Trophoblast cell (in vitro differentiated cells and primary cell): ENCODE measurements at places on chromosomes 12 and 14.

DNA sequence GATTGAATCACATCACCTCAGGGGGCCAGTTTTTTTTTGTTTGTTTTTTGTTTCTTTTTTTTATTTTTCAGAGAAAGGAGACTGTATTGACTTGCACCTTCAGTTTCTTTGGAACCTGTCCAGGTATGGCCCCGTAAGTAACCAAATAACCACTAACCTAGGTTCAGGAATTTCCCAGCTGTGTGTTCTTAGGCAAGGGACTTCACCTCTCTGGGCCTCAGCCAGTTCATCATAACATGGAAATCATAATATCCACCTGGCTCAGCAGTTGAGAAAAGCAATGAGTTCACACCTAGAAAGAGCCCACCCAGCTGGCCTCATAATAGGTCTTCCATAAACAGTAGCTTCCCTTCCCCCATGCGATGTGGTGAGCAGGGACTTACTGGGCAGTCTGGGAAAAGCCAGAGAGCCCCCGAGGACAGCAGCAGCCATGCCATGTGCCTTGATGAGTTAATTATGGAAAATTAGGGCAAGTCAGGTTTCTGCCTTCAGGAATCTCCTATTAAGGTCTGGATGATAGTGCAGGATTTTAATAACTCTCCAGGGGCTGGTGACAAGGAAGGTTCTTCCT is 27.4 kb upstream of the WSCD2 start:
- DNase-seq = no peak

- DNase-seq = peak; percentile 17
These were observed 21.3 kb upstream of the RFLNA start for GRCh38 chr12:124273630-124274029.

GRCh38 chr14:91329486-91330014 is 85.0 kb upstream of the GPR68 start:
- no peak for DNase-seq

- DNase-seq = no peak
These were observed 11.2 kb upstream of the IFNG start for GRCh38 chr12:68170726-68171125.

DNA sequence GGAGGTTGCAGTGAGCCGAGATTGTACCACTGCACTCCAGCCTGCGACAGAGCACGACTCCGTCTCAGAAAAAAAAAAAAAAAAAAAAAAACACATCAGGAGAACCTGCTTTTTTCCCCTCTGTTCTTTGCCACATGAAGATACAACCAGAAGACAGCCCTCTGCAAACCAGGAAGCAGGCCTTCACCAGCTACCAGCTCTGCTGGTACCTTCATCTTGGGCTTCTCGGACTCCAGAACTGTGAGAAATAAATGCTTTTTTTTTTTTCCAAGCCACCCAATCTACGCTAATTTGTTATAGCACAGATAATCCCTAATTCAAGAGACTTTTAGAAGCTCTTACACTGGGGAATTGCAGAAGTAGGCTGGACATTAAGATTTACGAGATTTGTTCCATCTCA is 121.2 kb downstream of the GARIN6 start:
- DNase-seq = peak; percentile 30

DNA sequence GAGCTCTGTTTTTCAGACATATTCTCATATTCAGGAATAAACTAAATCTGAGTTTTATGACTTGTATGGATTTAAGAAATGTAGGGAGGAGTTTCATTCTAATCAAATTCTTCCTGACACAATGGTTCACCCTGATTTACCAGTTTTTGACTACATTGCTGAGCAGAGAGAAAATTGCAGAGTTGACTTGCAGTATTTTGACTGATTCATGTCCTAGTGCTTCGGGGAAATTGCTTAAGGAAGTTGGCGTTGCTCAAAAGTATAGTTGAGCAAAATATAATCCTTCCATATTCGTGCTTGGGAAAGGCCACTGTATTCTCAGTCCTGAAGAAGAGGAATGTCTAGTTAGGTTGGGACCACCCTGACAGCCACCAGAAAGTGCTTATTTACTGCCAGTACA is 1.3 kb upstream of the TWF1 start:
- DNase-seq = peak; percentile 32

GRCh38 chr12:72368719-72369422 is 96.7 kb downstream of the TRHDE start:
- no peak for DNase-seq

DNA sequence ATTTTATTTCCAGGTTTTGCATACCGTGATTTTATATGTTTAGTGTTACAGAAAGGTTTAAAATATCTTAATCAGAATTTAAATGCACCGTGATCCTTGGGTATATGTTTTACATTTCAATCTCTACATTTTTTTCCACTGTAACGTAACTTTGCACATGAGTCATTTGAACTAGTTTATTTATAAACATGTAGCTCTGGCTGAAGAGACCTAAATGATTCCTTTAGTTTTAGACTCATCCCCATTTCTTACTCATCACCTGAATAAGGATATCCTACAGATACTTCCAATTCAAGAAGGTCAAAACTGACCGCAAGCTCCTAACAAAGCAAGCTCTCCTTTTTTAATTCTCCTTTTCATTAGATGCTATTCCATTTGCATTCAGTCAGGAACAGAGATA is 42.7 kb upstream of the SLC6A15 start:
- no peak for DNase-seq

- DNase-seq = peak; percentile 51
These were observed 39.1 kb upstream of the INF2 start for GRCh38 chr14:104650057-104650980.

DNA sequence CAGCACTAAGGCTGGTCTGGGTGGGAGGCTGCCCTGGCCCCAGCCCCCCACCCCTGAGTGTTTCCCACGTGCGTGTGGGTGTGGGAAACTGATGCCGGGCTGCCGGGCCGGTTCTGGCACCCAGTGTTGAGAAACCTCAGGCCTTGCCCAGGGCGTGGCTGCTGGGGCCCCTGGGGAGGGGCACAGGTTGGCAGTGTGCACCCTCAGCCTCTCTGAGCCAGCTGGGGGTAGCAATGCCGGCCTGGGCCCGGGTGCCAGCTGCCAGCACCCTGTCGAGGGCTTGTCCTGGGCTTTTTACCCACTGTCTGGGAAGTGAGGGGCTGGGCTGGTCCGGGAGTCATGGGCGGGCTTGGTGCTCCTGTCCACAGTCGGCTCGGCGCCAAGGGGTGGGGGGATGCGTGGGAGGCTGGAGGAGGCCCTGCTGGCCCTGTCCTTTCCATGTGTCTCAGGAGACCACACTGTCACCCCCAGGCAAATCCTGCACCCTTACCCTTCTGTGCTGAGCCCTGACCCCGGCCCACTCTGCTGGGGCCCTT is 15.7 kb downstream of the ASPG start:
- no peak for DNase-seq

GRCh38 chr12:104303538-104304151 is at the start of gene EID3:
Gene EID3 (plus strand): TSS chr12:104303739. CDS start chr12:104303935, 196 bp downstream.
- peak; percentile 82 for DNase-seq

DNA sequence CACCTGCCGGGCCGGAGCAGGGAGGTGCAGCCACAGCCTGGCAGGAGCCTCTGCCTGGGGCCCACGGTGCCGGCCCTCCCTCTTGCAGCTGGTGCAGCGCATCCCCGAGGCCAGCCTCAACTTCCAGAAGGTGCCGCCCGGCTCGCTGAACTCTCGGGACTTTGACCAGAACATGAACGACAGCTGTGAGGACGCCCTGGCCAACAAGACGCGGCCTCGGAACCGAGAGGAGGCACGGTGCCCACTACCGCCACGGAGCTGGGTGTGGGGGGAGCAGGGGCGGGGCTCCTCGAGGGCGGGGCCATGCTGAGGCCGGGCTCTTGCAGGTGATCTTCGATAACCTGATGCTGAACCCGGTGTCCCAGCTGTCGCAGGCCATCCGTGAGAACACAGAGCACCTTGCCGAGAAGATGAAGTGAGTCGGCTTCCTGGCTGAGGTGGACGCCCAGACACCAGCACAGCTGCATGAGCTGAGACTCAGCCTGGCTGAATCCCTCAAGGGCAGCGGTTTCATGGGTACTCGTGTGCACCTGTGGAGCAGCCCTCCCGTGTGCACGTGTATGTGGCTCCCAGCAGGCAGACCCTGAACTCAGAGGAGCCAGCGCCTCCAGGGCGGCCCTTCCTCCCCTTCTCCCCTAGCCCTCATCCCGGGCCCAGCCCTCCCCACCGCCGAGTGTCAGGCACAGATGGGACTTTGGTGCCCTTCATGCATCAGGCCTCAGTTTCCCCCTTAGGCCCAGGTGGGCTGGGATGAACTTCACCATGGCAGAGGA is 28.6 kb downstream of the CEP170B start:
- DNase-seq = peak; percentile 9

DNA sequence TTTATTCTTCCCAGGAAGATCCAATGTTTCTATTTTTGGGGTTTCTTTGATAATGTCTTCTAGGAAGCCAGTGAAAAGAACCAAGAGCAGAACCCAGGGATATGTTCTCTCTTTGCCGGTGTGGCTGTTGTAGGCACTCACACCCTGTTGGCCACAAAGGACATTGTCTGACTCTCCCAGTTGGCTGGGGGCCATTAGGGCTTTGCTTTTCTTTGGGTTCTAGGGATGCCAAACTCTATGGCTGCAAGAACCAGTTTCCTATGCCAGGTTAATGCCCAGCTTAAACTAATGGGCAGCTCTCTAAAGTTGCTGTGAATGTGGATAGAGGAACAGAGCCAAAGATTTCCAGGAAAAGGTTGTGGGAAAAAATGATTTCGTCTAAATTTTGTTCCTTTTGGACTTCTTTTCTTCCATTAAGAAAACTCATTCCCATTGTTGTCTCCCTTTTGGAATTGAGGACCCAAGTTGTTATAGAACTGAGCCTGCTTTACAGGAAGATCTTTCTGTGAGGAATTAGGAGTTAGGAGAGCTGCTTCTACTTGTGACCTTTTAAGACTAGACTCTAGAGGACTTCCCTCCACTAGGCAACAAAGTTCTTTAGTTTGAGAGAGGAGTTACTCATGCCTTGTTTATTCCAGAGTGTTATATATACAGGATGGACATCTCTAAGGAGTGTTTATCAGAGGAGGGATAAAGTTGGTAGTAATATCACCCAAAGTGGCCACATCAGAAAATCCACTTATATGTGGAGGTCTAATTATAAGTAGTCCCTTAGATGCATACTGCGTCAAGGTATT is 13.1 kb downstream of the COPZ1 start:
- DNase-seq = no peak

GRCh38 chr12:123142518-123142840 is 8.4 kb downstream of the PITPNM2 start:
- no peak for DNase-seq

- DNase-seq = peak; percentile 34
These were observed at the start of gene PAPLN for GRCh38 chr14:73237219-73237785. Gene PAPLN (plus strand): TSS chr14:73237506. CDS start chr14:73239779, 2,273 bp downstream.

GRCh38 chr12:65585648-65586602 is 238.4 kb upstream of the HMGA2 start:
- DNase-seq = no peak

DNA sequence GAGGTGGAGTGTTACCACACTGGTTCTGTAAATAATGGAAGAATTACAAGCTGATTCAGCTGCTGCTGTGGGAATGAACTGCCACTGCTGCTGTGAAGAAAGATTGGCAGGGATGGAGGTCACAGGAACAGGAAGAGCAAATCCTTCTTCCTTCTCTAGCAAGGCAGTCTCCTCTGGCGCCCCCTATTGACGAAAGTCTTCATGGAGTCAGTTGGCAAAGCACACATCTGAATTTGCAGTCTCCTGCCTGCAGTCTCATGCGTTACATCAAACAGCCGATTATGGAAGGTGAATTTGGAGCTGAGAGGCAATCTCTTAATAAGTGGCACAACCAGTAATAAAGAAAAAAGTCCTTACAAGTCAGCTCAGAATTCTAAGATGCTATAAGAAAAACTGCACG is 106.0 kb upstream of the TMTC1 start:
- DNase-seq = no peak

GRCh38 chr12:109988903-109989302 is 7.3 kb downstream of the GIT2 start:
- no peak for DNase-seq

DNA sequence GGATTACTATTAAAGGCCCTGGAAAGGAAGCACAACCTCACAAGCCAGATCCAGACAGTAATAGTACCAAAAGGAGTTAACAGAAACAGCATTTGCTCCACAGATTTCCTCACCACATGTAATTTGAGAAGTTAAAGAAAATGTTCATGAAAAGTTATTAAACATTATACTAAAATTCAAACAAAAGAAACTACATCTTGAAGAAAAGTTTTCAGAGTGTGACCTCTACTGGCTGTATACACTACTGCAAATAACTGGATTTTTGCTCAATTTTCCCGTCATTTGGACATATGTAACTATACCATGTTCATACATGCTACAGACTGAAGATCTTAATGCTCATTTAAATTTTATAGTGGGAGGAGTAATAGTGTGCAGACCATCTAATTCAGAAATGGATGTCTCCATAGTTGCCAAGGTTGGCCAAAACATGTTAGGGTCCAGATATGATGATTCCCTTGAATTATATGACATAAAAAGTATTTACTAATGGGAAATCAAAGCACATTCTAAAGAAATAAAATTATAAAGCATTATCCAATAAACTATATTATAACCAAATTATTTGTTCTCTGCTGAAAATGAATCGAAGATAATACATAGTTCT is 5.6 kb downstream of the KRR1 start:
- DNase-seq = no peak

DNA sequence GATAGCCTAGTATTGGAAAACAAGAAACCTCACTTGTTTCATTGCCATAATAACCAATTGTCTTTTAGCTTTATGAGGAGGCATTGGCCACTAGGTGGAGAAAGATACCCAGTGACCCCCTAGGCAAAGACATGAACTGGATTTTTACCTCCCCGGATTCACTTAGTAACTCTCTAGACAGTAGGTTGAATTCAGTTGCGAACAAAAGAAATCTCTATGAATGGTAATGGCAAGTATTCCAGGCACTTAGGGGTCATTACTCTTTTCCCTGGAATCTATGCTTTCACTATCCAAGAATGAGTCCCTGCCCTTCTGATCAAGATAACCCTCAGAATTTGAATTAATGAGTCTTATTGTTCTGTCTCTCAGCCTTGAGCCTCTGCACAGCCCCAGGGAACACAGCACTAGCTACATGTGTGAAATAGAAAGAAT is 29.5 kb upstream of the RHOJ start:
- peak; percentile 49 for DNase-seq

DNA sequence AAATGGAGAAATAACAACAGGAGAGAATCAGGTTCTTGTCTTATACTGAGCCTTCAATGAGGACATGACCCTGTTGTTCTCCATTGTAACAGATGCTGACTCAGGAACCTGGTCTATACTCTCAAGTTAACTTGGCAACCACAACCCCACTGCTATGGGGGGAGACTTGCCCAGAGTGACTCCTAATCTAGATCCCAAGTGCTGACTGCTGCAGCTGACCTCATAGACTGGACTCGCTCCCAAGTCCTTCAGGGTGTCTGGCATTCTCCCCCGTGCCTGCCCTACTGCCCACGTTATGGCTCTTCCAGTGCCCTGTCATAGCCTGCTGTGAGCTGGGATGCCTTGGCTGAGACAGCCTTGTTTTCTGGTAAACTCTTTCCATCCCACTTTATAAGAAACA is 37.1 kb downstream of the NID2 start:
- no peak for DNase-seq

- DNase-seq = no peak
These were observed 105.7 kb downstream of the GCH1 start for GRCh38 chr14:54796961-54797360.

DNA sequence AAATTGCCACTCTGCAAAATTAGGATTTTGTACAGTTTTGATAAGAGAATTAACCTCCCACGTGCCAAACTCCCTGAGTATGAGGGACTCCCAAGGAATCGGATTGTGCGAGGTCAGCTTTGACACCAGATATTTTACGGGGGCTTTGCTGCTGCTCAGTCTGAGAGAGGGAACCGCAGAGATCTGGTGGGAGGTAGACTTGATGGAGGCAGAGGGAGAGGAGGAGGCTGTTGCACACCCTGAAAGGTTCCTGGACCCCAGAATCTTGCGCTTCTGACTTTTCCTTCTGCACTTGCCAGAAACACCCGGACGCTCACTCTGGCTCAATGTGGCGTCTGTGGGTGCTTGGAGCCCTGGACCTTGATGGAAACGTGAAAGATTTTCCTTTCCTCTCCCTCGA is 83.9 kb downstream of the PAPOLA start:
- no peak for DNase-seq
